ENCODE measurements at places on chromosomes 5 and 9.

GRCh38 chr9:131496844-131497405, 5.8 kb upstream of the POMT1 start:
- DNase-seq: no peak

GRCh38 chr5:162434281-162434680, 366.7 kb downstream of the GABRG2 start:
- DNase-seq: no peak

DNA sequence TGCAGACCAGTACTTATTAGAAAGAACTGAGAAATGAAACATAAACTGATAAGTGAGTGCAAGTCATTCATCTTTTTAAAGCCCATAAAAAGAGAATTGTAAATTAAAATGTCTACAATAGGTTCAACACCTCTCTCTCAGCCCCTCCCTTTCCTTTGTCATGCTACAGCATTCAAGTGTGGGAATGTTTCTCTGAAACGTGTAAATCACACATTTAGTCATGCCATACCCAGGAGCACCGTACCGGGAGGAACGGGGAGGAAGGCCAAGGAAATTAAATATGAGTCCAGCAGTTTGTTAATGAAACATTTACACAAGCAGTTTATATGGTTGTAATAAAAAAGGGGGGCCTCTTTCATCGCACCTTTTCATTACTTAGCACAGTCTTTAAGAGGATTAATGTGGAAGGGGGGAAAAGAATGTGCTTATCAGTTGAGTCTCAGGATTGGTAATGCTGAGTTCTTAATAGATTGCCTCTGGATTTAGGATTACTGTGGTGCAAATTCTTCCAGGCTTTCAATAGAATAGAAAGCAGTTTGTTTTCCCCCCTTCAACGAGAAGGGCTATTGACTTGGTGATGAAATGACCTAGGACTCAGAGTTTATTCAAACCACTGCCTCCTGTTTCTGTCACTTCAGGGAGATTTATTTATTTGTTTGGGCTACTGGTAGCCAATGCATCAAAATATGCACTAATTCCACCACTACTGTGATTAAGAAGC, 176.0 kb upstream of the ZNF608 start:
- DNase-seq: no peak

DNA sequence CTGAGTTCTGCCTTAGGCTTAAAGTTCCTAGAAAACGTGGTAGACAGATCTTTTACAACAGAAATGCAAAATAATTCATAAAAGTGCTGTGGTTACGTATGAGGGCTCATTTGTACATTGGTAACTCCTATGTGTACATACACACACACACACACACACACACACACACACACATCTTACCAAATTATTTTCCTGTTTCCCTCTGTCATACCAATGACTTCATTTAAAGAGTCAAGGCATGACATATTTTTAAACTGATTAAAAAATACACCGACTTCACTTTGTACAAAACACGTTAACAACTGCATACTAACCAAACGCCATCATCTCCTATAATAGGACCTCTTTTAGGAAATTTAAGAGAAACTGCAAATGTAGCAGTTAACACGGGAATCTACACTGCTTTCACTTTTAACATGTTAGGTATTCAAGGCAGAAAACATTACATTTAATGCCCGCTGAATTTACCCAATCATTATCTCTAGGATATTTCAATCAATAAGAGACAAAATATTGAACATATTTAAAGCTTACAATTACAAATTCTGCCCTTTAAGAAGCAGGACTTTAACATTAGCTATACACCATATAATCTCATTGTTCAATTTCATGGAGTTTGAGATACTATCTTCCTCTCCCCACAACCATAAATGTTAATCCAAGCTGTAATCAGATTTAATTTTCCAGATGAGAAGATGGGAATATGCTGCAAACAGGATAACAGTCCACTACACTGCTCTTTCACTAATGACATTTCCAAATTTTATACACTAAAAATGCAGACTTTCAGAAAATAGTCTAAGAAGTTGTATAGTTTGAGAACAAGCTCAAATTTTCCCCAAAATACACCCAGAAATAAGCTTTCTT, 133.1 kb downstream of the DENND1A start:
- DNase-seq: no peak

GRCh38 chr5:83715236-83716065, 5.2 kb downstream of the HAPLN1 start:
- DNase-seq: no peak

Data from NT2/D1 (cell line).